ENCODE measurements at places on chromosomes 6 and 20.

GRCh38 chr6:74689601-74690000 lies 516.3 kb downstream of the COL12A1 start:
- no peak for DNase-seq

DNA sequence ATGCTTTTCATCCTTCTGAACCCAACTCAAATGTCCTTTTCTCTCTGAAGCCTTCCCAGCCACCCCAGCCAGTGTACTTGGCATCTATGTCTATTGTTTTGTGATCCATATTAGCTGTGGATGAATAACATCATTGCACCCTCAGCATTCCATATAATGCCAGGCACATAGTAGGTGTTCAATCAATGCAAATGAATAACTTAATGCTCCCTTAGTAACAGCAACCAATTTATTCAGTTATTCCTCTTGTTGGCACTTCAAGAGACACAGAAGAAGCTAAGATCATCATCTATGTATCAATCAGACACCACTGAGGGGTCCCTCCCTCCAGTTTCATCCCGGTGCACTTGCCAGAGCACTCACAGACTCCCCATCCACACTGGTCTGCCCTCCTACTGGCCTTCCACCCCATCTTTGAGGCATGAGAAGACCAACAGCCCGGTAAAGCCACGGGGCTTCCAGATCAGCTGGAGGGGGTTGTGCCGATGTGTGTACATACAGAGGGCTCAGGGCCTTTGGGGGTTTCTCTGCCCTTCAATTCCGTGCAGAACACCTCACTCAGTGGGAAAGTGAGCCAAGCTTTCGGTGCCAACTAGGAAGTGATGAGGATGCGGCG lies 2.4 kb upstream of the TAF8 start:
- no peak for DNase-seq

DNA sequence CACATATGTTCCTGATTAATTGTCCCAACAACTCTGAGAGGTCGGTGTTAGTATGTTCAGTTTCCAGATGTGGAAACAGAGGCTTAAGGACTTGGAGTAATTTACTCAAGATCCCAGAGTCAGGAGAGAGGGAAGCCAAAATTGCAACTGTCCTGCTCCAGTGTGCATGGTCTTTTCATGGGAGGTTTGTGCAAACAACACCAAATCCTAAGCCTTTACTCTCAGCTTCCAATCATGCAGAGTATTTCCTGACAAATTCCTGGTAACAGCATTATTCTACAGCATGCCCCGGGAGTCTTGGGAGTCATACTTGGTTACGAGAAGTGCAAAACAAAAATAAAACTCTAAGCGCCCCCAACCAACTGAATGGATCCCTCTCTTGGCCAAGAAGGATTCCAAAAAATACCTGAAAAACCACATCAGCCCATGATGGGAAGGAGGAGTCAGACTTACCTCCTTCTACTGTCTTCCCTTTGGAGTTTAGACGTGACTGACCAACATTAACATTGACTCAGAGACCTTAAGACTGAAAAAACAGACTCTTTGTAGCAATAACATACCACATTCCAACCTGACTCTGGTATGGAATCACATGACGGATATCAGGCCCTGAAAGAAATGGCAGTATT lies 30.8 kb upstream of the PPP1R3G start:
- DNase-seq = no peak

DNA sequence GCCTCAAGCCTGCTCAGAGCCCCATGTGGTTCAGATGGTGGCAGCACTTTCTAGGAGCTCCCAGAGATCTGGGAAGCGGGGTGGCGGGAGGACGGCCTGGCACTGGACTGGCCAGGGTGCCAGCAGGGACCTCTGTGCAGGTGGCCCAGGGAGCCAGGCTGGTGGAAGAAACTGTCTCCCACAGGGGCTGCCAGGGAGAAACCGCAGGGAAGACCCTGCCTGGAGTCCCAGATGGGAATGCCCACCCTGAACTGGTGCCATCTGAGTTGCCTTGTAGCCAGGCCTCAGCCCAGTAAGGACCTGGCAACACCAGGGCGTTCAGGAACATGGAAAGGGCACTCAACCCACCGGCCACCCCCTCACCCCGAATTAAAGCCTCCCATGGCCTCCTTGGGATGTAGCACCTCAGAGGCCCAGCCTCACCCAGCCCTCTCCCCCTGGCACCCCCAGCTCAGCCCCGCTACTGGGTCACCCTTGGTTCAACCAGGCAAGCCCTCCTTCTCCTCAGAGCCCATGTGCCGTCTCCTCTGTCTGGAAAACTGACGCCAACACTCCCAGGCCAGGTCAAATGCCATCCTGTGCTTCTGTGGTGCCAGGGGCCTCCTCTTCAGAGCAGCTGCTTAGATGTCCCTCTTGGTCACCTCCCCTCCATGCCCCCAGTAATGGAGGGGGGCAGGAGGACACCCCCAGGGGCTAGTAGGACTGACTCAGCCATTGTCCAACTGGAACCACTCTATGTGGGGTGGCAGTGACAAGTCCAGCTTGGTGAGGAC lies 5.9 kb upstream of the C20orf144 start:
- DNase-seq = no peak

GRCh38 chr6:140486450-140487361 lies 1112.3 kb upstream of the CITED2 start:
- no peak for DNase-seq
